ENCODE measurements at places on chromosomes 6 and 20.

GRCh38 chr20:44616604-44616964 is 34.2 kb downstream of the PKIG start:
- DNase-seq, result no peak

DNA sequence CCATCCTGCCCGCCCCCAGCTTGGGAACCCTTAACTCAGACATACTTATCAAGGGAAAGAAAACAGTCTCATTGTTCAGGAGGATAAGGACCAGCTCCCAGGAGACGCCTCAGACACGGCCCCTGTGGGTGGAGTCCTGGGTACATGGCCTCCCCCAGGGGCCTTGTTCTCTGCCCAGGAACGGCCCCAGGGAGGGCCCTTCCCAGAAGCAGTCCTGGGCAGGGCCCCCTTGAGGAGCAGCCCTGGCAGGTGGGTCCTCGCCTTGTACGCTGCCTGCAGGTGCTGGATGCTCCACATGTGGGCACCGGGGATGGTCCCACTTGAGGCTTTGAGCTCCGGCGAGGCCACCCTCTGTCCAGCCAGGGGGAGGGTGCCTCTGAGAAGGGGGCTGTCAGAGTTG is 4.5 kb upstream of the GATA5 start:
- no peak for DNase-seq

DNA sequence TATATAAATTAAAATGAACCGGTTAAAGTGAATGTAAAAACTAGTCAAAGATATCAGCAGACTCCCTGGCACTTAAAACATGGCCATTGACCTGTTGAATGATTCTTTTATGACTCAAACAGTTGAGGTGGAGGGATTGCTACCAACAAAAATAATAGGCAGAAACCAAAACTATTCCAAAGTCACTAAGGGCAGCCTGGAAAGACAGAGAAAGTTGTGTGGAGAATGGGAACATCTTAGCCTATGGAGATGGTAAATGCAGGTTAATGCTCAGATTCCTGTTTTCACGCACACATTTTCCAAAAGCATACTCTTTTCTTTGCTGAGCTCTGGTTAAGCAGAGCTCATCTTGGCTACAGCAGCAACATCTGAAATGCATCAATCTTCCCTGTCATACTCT is 553.5 kb downstream of the HACE1 start:
- no peak for DNase-seq

- no peak for DNase-seq
Observed at GRCh38 chr6:150395388-150396009, 26.7 kb downstream of the IYD start.

- DNase-seq, result no peak
Observed at GRCh38 chr6:136897071-136897470, 25.0 kb upstream of the SLC35D3 start.

- DNase-seq, result no peak
Observed at GRCh38 chr6:57116776-57117175, 26.8 kb downstream of the ZNF451 start.

- no peak for DNase-seq
Observed at GRCh38 chr6:106253172-106253571, 72.4 kb downstream of the ATG5 start.

DNA sequence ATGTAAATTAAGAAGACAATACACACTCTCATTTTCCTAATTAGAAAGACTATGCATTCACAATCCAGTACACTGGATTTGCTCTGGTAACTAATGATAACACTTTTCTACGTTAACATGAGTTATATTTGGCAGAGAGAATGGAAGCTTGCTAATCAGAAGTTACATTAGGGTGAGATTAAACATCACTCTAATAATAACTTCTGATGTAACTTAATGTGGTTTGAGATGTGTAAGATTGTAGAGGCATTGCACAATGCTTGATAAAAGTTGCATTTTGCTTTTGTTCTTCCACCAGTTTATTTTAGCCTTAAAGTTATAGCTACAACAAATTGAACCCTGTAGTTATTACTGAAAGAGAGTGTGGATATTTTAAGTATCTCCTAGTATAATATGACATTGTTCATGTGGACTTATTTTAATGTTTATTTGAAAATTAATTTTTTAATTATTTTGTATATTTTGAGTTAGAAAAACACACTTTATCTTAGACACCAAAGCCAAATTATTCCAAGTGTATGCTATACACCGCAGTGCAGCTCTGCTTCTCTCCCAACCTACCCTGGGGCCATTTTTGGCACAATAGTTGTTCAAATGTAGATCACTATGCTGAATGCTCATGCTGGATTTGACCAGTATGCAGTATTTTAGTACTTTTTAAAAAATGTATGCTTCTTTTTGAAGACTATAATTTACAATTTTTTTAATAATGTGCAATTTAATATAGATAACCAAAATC is 143.2 kb downstream of the SLC16A10 start:
- DNase-seq, result no peak

- no peak for DNase-seq
Observed at GRCh38 chr6:52839124-52840055, 1.2 kb downstream of the GSTA5 start.

DNA sequence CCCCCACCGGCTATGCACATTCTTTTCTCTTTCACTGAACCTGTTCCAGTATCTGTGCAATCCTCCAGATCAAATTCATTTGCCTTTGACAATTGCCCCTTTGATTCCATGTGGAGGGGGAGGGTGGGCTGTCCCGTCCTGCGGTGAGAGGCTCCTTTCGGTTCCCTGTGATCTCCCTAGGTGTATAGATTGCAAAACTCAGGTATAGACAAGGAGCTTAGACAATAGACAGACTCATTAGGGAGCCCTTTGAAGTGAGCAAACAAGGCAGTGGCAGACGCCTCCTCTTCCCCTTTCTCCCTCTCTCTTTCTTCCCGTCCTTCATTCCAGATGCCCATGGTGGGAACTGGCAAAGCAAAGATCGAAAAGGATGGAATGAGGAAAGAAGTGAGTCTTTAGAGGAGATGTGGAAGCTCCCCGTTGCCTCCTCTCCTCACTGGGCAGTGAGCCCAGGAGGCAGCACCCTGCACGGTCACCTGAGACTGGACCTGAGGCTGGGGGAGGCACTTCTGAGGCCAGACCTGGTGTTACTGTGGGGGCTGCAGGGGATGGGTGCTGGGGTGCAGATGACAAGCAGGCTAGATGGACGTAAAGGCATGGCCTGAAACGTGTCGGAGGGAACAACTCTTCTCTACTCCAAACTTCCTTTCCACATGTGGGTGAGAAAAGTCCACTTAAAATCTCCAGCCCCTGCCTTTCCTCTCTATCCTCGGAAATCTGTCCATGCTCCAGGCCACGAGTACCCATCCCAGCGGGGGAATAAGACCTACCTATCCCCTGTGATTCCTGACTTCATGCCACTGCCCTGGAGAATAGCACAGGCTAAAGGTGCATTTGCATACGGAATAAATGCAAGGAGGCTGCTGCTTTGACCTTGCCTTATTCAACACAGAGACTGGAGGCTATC is 256.6 kb upstream of the FOXQ1 start:
- no peak for DNase-seq

GRCh38 chr6:41644297-41644879 is 6.1 kb downstream of the MDFI start:
- DNase-seq, result no peak

DNA sequence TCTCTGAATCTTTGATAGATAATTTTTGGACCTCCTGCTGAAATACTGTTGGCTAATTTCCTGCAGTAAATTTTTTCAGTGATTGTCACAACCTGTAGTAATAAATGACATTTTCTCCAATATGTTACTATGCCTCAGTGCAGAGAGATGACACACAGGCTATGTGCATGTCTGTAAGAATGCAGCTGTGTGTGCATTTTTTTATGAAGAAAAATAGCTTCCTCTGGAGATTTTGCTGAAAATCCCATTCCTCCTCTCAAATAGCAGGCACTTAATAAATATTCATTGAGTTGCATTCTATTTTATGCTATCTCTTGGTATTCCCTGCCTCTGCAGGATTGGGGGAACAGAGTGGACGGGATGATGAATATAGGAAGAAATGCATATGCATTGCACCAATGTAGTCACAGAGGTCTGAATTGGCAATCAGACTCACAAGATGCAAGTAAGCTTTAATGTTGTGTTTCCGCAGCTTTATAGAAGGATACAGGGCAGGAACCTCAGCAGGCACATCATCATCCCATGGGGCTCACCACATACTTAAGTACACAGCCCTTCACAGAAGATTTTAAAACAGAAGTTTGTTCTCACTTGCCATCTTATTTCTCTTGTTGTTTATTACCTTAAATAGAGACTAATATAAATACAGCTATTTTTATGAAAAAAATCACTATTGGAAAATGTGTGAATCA is 474.7 kb downstream of the EPM2A start:
- no peak for DNase-seq

GRCh38 chr20:64245746-64246595 is 9.6 kb upstream of the PCMTD2 start:
- no peak for DNase-seq

GRCh38 chr20:53606364-53606985 is 12.8 kb upstream of the ZNF217 start:
- DNase-seq, result no peak

DNA sequence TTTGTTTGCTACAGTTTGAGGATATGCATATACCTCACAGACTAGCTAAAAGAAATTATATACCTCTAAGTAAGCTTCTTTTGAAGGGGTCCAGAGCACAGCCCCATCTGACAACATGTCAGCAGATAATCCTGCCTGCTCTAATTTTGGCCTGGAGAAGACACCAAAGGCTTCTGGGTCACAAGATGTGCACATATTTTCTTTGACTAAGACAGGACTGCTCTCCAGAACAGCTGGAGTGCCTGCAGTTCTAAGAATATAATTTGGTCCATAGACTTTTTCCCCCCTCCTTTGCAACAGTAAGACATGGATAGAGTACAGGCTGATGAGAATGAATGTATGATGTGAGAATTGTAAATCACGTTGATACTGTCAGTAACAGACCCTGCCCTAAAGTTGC is 107.9 kb upstream of the KCNK16 start:
- DNase-seq, result no peak

DNA sequence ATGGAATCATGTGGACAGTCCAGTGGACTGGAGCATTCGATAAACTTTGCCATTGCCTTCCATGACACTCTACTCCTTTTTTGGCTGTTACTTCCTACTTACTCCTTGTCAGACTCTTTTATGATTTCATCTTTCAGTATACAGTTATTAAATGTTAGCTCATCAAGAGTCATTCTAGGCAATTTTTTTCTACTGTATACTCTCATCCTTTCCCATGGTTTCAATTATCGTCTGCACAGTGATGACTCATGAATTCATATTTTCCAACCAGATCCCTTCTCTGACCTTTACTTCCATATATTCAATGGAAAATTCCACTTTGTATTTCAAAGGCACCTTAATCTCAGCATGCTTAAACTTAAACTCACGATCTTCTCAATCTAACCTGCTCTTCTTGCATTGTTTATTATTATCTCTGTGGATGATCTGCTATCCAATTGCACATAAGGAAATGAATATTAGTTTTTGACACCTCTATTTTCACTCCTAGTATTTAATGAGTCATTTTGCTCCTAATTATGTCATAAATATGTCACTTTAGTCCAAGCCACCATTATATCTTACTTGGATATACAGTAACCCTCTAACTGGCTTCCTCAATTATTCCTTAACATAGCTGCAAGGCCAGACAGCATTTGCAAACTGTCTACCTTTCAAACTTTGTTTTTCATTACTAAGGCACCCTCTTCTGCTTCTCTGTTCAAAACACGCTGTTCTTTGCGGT is 427.5 kb downstream of the PHF3 start:
- no peak for DNase-seq

- no peak for DNase-seq
Observed at GRCh38 chr6:21500314-21501020, 93.1 kb upstream of the SOX4 start.

GRCh38 chr6:49526598-49526997 is 23.9 kb upstream of the C6orf141 start:
- no peak for DNase-seq

GRCh38 chr20:41169791-41170351 is 32.5 kb downstream of the PLCG1 start:
- no peak for DNase-seq

GRCh38 chr6:105178110-105178509 is 1.7 kb downstream of the POPDC3 start:
- no peak for DNase-seq

- no peak for DNase-seq
Observed at GRCh38 chr6:90384720-90385119, 88.1 kb upstream of the BACH2 start.

DNA sequence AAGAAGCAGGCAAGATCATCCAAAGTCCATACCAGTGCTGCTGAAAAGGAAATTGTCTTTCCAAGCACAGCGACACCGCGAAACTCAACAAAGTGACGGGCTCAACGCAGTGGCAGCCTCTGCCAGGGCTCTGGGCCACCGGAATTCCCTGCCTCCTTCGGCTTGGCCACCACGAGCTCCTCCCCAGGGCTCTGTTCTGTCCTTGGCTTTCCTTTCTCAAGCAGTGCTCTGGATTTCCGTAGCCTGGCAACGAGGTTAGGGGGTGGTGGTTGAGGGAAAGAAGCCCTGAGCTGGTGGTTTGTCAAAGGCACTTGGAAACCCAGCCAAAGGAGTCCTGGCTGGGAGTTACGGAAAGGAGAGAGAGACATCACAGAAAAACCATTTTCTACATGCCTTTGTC is 31.2 kb downstream of the PRR18 start:
- no peak for DNase-seq

- no peak for DNase-seq
Observed at GRCh38 chr20:48198929-48199451, 413.7 kb upstream of the SULF2 start.

GRCh38 chr6:48087448-48087847 is 23.5 kb downstream of the PTCHD4 start:
- DNase-seq, result no peak

DNA sequence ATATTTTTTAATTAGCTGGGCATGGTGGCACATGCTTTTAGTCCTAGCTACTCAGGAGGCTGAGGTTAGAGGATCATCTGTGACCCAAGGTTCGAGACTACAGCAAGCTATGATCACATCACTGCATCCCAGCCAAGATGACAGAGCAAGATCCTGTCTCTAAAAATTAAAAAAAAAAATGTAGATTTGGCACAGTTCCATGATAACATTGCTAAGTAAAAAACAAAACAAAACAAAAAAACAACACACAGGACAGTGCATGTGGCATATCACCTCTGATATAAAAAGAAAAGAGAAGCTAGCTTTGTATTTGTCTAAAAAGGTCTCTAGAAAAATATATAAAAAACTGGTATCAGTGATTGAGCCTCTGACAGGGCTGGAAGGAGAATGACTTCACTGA is 24.6 kb downstream of the RNF24 start:
- DNase-seq, result no peak

DNA sequence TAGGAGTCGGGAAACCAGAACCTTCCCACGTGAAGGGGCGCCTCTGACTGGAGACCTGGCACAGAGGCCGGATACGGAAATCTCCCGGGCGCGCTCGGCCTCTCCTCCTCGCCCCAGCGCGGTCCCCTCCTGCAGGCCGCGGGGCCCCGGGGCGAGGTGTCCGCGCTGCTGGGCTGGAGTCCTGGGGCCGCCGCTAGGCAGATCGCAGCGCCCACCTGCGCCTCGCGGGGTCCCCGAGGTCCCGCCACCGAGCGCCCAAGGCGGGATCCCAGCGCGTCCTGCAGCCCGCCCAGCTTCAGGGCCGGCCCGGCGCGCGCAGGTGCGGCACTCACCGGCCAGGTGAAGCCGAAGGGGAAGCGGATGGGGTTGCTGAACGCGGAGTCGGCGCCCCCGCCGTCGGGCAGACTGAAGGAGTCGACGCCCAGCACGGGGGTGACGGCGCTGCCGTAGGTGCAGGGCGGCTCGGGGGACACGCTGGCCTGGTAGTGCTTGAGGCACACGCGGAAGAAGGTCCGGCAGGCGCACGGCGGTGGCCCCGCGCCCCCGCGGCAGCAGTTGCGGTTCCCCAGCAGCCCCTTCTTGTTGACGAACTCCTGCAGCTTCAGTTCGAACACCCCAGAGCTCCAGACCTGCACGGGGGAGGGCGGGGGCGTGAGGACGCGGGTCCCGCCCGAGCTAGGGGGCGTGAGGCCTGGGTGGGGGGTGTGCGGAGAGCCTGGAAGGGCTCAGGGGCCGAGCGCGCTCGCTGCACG is 1.5 kb downstream of the DLL1 start:
- no peak for DNase-seq

Measured in bone marrow (tissue), 2 donors.